ENCODE measurements at places on chromosomes 12 and 14.

DNA sequence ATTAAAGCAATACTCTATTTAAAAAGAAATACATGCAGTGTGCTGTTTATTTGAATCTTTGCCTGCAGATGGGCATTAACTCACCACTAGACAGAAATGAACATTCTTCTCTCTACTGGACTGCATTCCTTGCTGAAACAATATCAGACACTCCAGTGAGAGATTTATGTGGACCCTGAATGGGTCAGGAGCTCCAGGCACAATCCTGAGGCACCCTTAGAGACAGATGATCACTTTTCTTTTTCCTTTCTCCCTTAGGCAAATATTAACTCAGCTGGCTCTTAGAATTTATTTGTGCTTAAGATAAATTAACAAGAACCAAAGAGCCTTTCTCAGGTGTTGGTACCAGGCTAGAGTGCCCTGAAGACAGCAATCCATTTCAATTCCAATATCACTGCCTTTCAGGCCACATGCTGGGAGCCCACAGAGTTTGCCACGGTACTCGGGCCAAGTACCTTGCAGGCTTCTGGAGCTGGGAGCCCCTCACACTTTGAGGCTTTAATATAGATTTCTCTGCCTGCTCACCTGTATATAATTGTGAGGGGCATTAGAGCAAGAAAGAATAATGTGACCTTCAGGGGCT is 173.0 kb downstream of the EMP1 start:
- no peak for DNase-seq

DNA sequence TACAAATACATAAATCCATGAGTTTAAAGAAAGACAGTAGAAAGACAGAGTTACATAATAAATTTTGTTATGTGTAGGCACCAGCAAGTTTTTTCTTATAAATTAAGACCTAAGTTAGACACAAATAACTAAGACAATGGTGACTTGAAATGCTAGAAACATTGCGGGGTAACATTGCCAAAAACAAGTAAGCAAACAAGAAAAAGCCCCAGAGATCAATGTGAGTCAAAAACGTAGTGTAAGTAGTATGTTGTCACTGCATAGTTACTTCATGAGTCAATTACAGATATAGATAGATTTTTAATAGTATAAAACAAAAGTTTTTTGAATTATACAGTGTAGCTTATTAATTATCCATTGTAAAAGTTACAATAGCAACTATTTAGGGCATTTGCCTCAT is 83.4 kb downstream of the CNTN1 start:
- DNase-seq, result no peak

DNA sequence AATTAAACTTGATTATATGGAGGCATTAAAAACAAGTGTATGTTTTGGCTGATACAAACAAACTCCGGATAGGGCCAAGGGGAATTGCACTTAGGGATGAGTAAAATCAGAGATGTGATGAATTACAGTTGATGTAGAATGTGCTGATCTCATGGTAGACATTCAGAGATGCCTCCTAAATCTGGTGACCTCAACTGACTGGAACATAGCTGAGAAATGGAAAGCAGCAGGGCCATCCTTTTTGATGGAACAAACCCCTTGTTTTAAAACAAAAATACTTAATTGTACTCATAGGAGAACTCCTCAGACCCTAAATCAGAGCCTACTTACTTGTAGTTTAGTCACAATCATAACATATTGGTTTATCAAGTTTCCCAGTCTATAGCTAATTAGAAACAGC is 122.8 kb downstream of the C12orf75 start:
- DNase-seq, result no peak

GRCh38 chr12:26153421-26154154 is 28.8 kb upstream of the BHLHE41 start:
- no peak for DNase-seq

DNA sequence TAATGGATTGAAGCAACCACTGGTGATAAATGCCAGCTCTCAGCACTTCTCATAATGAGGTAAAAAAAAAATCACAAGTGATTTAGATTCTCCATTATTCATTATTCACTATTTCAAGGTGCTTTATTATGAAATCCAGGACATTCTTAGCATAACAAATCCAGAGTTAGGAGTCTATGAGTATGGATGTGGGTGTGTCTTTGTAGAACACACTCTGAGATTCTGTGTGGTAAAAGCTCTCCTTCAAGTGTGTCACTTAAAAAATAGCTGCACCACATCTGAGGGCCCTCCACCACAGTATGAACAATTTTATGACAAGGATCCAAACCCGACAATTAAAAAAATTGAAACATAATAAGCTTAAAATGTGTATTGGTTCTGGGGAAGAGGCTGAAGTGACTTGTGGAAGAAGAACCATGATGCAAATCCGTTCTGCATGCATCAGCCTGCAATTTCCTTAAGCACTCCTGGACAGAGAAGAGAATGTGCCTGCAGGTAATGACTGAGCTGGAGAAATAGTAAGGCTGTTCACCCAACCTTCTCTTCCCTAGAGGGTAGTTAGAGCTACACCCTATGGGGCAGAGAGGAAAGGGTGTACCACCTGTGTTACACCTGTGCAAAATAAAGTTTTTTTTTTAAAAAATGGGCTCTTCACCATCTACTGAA is 488.5 kb upstream of the MGAT4C start:
- no peak for DNase-seq

All from NCI-H510A (cell line).